ENCODE measurements at places on chromosomes 16 and 17.

GRCh38 chr16:56634715-56635440, 2.4 kb downstream of the MT1M start:
- no peak for DNase-seq

GRCh38 chr16:68754084-68754792, 17.1 kb downstream of the CDH1 start:
- no peak for DNase-seq

DNA sequence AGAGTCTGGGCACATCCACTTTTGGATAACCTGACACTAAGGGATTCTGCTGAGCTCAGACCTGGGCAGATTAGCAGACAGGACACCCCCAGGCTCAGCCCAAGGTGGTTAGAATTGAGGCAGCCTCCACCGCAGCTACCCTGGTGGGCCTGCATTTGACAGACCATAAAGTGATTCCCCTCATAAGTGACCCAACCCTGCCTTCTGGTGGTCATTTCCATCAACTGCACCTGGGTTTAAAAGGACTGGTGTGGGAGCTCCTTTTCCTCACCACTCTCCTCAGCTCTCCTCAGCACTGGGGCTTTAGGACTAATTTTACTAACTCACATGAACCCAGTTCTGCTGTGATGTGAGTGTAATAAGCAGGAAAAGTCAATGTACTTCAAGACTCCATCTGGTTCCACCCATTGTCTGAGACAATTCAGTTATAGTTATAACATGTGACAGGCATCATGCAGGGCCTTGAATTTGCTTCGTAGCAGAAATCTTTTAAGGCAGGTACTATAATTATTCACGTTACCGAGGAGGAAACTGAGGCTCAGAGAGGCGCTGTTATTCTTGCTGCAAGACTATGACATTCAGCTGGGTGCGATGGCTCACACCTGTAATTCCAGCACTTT, 42.5 kb downstream of the MYH3 start:
- DNase-seq: peak; percentile 76

GRCh38 chr17:50034498-50035364, 21.2 kb upstream of the ITGA3 start:
- no peak for DNase-seq
